ENCODE measurements at places on chromosomes 1 and 21.
A peak's percentile ranks its signal among the peaks of the same experiment; 100 is the strongest.

DNA sequence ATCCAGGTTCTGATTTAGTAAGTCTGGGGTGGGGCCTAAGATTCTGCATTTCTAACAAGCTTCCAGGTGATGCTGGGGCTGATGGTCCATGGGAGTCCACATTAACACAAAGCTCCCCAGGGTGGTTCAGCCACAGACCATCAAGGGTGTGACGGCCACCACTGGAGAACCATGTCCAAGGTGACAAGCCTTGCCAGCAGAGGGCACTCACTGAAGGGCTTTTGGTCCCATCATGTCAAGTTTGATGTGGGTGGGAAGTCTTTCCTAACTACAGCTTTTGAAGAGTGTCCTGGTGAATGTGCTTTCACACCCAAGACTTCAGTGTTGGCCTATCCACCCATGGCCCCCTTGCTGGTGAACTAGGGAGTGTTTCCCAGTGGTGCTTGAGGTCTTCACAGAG, 67.1 kb downstream of the UBE2T start:
- no peak for DNase-seq

DNA sequence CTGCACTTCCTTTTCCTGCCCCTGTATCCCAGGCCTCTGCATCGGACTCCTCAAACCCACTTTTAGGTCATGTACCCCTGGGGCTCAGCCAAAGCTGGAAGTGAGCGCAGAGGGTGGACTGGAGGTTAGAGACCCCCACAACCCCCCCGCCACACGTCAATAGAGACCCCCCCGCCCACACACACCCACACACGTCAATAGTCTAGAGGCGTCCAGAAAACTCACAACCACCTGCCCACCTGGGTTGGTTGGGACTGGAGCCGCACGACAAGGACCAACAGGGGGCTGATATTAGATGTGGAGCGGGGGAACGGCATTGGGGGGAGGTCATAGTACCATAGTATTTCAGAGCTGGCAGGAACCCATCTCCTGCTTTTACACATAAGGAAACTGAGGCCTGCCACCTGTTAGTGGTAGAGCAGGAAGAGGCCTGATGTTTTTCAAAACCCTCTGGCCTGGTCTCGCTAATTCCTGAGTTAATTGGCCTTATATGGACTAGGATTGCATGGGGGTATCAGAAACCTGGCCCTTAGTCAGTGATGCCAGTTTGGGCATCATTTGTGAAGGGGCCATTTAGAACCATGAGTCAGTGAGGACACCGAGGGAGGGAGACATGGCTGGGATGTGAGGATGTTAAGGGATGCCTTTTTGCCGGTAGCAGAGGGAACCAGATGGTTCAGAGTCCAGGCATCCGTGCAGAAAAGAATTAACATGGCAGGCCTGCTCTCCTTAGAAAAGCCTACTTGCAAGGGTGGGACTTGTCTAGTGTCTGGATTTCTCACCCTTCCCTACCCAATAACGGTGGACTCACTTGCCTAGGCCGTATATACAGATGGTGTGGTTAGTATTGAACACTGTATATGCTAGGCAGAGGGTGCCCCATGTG, 1.1 kb downstream of the NENF start:
- DNase-seq, result no peak

- DNase-seq, result peak; percentile 75
These were observed 26.4 kb downstream of the CAPN2 start for GRCh38 chr1:223738465-223739365.

DNA sequence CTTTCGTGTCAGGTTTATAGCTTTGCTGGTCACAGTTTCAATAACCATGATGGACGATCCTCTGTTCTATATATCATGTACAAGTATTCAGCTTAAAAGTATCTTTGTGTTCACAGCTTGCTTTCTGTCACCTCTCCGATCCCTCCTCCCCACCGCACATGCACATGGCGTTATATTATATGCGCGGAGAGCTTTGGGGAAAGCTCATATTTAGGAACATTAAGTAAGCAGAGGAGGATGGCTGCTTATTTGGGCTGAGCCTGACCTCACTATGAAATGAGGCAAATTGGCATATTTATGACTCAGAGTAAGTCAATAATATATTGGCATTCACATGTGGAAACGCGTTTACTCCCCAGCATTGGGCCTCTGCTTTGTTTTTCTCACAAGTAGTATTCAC, 360.5 kb downstream of the HLX start:
- no peak for DNase-seq

DNA sequence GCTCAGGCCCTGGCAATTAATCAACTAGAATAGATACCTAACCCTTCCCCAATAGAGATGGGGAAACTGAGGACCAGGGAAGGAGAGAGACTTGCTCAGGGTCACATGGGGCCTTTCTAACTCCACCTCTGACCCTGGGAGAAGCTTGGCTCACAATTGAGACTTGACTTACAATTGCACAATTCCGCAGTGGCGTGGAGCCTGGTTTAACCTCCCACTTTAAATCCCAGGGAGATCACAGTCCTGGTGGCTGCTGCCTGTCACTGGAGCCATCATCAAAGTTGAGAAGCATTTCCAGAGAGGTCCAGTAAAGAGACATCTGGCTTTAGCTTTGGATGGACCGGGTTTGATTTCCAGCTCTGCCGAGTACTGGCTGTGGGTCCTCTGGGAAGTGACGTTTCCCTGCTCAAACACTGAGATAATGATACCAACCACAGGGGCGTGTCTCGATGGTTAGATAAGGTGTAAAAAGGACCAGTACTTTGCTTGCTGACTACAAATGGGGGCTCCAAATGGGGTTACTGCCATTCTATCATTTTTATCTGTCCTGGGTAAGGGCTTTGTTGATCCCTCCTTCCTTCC, 39.3 kb downstream of the TRIM62 start:
- DNase-seq, result no peak

DNA sequence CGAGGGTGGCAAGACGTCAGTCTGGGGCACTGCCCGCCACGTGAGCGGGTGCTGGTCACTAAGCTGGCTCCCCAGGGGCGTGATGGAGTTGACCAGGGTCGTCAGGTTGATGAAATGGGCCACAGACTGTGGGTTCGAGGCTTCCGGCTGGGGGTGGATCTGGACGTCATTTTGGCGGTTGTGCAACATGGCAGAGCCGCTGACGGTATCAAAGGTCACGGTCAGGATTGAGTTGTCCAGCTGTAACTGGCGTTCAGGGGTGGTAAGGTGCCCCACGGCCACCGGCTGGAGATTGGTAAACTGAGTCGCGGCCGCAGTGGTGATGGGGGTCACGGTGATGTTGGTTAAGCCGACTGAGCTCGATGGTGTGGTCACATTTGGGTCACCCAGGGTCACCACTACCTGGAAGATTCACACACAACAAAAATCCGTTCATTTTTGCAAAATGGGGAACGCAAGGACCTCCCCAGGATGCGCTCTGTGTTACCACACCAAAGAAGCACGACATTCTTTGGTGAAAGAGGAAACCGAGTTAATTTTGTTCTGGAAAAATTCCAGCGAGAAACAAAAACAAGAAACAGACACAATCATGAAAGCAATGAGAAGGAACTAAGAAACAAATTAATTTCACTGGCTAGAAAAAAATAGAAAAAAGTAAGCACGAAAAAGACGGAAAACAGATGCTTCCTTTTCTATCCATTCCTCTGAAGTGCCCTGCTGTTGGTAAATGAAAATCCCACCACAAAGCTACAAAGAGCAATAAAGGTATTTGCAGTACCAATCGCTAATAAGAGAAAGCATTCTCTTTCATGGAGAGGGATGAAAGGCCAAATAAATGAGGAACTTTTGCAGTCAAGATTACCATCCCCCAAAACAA, 34.7 kb upstream of the RIPK4 start:
- DNase-seq, result no peak

DNA sequence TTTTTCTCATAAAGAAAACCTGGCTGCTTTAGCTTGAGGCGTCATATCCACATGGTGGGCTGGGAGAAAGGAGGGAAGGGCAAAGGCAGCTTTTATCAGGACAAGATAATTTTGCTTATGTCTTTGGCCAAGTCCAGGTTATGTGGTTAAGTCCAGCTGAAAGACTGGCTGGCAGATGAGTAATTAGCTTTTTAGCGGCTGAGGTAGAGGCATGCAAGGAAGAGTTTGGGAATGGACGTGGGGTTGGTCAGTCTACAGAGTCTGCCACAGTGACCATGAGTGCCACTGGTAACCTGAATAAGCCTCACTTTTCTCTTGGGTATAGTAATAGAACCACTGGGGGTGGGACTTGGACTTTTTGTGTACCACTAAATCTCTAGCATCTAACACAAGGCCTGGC, 39.8 kb downstream of the NEK7 start:
- DNase-seq, result no peak

DNA sequence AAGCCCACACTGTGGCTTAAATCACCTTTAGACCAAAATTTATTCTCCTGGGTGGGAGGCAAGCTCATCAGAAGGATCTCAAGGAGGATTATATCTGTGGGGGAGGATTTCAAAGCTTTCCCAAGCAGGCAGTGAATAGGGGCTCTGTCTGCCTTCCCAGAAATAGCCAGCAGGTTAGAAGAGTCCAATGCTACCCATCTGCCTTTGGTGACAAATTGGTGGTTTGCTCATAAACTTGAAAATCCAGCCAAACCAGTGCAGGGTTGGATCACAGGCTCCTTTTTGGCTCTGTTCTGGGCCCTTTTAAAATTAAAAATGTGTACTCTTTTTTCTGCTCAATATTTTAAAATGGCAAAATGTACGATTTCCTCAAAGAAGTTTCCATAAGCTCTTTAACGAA, 118.9 kb upstream of the ZC3H11B start:
- DNase-seq, result no peak

DNA sequence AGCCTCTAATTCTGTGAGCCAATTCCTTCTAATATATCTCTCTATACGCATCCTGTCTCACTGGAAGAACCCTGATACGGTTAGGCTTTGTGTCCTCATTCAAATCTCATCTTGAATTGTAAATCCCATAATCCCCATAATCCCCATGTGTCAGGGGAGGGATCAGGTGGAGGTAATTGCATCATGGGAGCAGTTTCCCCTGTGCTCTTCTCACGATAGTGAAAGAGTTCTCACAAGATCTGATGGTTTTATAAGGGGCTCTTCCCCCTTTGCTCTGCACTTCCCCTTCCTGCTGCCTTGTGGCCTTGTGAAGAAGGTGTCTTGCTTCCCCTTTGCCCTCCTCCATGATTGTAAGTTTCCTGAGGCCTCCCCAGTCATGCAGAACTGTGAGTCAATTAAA, 116.1 kb downstream of the MRPS6 start:
- DNase-seq, result no peak

DNA sequence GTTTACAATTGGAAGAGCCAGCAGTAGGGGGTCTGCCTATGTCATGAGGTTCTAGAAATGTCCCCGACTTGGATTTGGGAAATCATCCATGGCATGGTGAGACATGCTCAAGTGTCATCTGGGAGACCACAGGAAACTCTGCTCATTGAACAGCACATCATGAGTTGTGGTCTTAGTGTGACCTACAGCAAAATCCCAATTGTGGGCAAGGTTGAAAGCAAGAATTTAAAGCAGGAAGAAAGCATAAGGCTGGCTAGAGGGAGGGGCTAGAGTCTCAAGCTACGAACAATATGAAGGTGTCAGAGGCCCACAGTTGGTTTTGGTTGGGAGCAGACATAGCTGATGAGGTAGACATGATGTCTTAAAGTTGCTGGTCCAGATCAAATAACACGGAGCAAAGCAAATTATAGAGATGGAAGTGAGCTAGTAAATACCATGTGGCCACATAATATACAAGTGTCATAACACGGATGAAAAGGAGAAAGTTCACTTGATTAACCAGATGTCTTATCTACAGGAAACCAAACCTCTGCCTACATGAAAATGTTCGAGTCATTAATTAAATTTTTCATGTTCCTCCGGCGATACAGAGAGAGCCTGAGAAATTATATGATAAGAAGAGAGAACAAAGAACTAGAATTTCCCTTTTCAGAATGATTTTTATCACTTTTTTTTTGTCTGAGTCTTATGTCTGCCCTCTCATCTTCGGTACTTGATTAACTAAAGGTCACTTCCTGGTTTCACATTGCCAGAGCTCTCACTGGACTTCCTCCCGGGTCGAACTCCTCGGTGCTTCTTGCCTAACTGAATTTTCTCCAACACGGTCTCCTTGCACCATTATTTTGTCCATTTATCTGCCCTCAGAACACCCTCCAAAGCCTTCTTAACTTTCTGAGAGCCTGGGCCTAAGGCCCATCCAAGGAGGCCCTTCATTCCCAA, 67.5 kb upstream of the DUSP10 start:
- no peak for DNase-seq

DNA sequence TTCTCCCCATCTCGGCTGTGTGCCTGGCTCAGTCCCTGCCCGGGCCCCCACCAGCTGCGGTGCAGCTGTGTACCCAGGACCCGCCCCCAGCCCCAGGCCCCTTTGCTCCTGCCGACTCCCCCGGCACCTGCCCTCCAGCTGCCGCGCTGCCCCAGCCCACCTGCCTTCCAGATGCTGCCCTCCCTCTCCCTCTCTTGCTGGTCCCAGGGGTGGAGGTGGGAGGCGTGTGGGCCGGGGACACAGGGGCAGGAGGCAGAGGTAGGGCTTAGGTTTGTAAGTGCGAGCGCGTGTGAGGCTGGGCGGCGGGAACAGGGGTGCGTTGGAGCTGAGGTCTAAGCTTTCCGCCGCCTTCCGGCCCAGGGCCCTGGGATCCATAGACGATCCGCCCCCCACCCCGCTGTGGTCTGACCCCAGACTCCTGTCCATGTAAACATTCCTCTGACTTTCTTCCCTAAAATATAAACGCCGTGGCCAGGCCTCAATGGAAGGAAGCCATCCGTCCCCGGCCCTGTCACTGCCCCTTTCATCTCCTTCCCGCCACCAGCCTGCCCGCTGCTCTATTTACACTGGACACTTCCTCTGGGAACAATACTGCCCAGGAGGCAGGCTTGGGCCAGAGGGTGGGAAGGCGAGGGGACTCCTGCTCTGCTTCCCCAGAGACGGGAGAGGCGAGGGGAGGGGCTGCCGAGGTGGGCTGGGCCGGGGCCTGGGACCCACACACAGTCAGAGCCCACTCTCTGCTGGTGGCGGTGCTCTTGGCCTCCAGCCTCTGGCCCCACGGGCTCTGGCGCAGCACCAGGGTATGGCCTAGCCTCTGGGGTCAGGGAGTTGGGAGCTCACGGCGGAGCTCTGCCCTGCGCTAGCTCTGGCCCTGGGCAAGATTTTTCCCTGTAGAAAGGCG, 128.3 kb downstream of the CASZ1 start:
- DNase-seq, result no peak

- no peak for DNase-seq
These were observed 1.7 kb downstream of the HSPG2 start for GRCh38 chr1:21935393-21935804.

GRCh38 chr1:182147136-182147820, 85.8 kb upstream of the ZNF648 start:
- no peak for DNase-seq

DNA sequence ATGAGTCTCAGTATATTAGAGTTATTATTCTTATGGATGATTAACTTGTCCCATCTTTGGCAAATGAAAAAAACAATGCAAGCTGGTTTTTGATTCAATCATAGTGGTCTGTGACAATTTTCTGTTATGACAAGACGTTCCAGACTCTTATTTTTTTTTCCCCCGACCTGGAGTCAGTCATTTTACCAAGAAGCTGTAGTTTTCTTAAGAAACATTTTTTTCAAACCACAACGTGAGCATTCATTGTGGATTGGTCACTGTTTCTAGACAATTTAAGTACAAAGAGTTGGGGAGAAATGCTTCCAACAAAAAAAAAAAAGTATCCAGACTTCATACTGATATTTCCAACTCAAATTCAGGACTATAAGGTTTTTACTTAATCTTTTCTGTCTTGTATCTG, 8.0 kb upstream of the ANGPTL3 start:
- no peak for DNase-seq

GRCh38 chr1:221839782-221840395, 98.0 kb upstream of the DUSP10 start:
- DNase-seq, result no peak
